ENCODE measurements at places on chromosomes 5 and 9.

DNA sequence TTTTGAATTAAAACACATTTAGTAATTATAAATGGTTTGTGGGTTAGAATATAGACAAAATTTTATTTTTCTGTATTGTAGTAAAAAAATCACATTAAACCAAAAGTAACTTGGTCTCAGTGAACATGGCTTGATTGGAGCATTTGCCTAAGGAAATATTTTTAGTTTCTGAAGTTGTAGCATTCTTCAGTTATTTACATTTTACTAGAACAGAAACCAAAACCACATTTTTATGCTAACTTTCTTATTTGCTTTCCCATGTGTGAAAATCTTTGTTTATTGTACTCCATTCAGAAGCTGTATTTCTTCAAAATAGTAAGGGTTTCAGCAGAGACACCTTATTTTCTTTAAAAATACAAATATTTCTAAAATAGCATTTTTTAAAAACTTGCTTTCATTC is 129.9 kb downstream of the SGCD start:
- DNase-seq, result no peak

DNA sequence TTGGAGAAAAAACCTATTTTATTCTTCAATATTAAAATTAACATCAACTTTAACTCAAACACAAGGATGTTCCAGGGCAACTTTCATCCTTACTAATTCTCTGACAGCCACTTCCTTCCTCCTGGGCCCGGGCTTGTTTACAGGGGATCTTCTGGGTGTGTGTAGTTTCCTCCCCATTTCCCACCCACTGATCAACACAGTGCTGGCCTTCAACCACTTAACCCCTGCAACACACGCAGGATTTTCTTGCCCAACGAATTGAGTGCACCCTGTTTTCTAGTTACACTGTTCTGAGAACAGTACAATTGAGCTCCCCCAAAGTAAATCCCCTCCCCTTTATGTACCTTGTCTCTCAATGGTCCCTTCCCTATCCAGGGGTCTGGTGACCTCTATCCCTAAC is 83.1 kb upstream of the RANBP3L start:
- no peak for DNase-seq

- DNase-seq, result no peak
These were observed 12.2 kb upstream of the SPDL1 start for GRCh38 chr5:169571355-169571754.

DNA sequence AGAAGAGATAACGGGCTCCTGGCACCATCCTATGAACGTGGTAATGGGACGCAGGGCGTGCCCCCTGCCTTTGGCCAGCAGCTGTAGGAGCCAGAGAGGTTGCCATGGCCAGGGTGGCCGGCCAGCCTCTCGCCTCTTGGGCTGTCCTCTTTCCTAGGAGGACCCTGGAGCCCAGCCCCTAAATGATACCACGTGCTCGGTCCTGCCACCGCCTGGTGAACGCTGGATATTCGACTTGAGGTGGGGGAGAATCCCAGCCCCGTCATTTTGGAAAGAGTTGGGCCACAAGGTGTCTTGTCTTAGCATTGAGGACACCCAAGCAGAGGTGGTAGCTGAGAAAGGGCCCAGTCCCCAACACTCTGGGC is 391 bp upstream of the NRG2 start:
- DNase-seq, result no peak

DNA sequence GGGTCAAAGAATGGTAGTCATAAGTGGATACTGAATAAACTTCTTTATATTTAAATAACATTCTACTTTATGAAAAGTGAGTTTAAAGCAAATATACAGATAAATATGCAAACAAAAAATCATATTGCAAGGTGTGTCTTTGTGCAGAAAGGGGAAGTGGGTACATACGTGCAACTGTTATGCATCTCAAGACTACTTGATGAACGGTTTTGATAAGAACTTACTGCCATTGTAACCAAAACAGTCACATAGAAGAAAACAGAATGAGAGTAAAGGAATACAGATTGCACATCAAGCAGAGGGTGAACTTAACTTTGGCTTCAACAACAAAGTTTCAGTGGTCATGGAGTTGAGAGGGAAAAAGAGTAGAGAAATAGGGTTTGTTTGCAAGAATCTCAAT is 9.9 kb downstream of the CAMK4 start:
- DNase-seq, result no peak

GRCh38 chr5:142055301-142055700 is 42.5 kb upstream of the GNPDA1 start:
- no peak for DNase-seq

DNA sequence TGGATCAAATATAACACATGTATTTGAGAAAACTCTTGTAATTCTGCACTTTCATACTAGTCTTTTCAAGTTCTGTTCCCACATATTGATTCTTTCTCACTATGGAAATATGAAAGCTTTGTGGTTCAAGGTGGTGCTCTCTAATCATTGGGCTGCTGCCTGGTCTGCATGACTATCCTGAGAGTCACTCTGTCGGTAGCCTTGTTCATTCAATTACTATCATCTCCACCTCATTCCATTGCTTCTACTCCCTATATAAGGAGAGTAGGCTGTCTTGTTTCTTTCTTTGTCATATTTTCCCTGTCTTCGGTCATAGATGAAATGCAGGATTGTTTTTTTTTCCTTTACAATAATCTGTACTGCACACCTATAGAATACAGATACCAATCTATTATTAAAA is 341.4 kb upstream of the ACTBL2 start:
- DNase-seq, result no peak

Measured in stimulated activated CD8-positive, alpha-beta memory T cell treated with anti-CD3 and anti-CD28 coated beads, Interleukin-15, amount 100 ng/mL, for 1 hour (primary cell).